NCI-H460 (cell line): ENCODE measurements at places on chromosomes 13 and 19. TPM values are rescaled to one million over a fixed set of nuclear protein-coding genes. Genes with fewer than 3 reads are reported as not detected.

The ZNF222 gene
- 6.8 and 7.1 TPM in 2 replicates for total RNA-seq

DNA sequence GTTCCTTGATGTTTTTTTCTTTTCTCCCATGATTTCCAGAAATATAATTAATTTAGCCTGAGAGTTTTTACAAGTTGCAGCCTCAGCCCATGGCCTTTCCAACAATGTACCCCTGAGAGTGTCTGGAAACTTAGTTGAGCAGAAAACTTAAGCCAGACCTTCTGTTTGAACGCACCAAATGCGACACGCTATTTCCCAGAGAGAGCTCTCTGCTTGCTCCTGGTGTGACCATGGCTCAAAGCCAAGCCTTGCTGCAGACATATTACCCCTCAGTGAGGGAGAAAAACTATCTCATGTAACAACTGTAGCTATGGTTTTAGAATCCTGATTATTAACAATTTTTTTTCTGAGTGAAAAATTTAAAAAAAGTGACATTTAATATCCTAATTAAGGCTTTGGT is 1204.5 kb upstream of the SLC10A2 start:
- DNase-seq = no peak

GRCh38 chr13:94261163-94261562 is 218.3 kb downstream of the DCT start:
- DNase-seq = no peak

DNA sequence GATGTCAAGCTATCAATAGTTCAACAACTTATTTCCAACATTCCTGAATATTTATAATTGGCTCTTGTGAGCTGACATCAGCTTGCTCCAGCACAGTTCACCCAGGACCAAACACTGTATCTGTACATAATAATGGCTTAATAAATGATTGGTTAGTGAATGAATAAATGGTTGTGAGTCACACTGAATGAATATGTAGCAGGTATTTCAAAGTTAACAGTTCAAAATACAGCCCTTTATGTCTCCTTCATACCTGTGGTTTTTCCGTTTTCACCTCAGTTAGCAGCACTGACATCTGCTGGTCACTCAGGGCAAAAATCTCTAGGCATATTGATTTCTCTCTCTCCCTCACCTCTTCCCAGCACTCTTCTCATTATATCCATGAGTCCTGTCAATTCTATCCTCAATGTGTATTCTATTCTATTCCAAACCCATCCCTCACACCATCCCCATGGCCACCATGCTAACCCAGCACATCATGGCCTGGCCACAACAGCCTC is 76.3 kb downstream of the PEG3 start:
- no peak for DNase-seq
